ENCODE measurements at places on chromosomes 7 and 10.

GRCh38 chr7:40489844-40490602 is 355.2 kb downstream of the SUGCT start:
- no peak for DNase-seq

DNA sequence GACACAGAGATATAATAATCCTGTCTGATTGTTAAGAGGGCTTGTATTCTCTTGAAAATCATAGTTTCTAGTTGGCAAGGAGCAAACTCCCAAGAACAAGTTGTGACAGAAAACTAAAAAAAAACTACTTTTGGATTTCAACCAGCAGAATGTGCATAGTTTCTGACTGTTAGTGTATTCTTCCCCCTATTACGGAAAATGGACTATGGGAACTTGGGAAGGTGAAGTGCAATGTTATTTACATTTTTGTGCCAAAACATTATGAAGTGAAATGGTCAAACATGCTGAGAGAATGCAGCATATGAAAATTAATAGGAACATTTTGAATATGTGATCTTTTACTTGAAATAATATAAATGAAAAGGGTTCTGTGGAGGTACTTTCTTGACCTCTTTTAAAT is 660.8 kb downstream of the SUGCT start:
- DNase-seq, result no peak

DNA sequence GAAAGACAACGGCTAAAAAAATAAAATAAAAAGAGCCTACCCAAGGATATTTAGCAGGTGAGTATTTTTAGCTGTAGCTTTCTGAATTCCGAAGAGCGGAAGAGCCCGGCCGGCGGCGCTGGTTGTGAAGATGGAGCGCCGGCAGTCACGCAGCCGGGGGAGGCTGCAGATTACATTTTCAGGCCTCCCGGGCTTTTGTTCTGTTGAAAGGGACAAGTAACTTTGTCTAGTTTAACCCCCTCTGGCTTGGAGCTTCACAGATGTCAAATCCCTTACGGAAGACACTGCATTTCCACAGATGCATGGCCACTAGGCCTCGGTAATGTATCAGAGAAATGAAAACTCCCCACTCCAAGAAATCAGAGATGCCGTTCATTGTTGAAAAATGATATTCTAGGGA is 497.6 kb upstream of the MKI67 start:
- DNase-seq, result no peak

- no peak for DNase-seq
Observed at GRCh38 chr7:109873296-109873695, 1217.6 kb upstream of the LRRN3 start.

DNA sequence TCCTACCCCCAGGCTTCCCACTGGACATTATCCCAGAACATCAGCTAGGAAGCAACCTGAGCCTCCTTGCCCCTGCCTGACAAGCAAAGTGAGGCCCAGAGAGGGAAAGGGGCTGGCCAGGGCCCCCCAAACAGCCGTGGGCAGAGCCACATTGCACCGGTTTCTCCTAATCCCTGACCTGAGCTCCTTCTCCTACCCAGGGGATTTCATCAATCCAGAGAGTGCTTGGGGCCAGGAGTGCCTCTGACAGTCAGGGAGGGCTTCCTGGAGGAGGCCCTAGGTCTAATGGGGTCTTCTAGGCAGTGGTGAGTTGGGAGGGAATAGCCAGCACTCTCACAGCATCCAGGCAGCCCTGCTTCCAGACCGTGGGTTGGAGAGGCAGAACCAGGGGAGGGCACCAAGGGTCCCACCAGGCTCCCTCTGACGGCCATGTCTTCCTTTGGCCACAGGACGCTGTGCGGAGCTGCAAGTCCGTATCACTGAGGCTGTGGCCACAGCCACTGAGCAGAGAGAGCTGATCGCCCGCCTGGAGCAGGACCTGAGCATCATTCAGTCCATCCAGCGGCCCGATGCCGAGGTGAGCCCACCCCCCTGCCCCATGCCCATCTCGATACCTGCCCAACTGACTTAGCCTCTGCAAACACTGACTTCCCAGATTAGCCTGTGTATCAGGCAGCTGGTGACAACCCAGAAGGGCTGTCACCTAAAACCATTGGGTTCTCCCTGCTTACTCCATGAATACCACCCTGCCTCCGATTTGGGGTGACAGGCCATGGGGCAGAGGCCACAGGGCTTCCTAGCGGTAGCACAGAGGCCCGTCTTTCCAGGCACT is 13.5 kb upstream of the SH2B2 start:
- DNase-seq, result no peak

- no peak for DNase-seq
Observed at GRCh38 chr10:3516234-3516922, 268.6 kb downstream of the KLF6 start.

- no peak for DNase-seq
Observed at GRCh38 chr10:35025916-35026315, 64.2 kb downstream of the CUL2 start.

DNA sequence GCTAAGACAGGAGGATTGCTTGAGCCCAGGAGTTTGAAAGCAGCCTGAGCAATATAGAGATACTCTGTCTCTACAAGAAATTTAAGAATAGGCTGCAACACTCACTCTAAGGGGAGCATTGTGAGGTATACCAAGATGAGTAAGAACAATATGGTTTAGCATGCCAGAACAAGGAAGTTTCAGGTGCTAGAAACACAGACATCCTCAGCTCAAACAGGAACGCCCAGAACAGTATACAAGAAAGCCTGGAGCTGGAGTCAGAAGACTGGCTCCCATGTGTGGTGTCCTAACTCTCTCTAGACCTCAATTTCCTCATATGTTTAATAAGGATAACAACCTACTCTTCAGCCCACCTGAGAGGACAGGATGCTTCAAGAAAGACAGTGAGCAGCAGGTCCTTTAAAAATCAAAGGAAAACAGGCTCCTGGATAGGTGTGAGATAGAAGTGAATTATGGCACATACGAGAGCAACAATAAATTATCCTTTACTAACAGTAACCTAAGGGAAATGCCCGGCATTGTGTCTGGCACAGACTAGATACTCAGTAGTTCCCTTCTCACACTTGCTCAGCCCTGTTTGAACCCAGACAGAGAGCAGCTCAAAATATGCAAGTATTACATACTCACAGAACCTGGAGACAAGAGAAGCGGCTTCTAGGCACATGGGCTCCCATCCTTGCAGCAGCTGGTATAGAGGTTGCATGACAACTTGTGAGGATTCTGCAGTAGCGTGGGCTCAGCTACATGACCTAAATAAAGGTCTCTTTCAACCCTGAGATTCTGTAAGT is 45.4 kb downstream of the KAT6B start:
- no peak for DNase-seq

DNA sequence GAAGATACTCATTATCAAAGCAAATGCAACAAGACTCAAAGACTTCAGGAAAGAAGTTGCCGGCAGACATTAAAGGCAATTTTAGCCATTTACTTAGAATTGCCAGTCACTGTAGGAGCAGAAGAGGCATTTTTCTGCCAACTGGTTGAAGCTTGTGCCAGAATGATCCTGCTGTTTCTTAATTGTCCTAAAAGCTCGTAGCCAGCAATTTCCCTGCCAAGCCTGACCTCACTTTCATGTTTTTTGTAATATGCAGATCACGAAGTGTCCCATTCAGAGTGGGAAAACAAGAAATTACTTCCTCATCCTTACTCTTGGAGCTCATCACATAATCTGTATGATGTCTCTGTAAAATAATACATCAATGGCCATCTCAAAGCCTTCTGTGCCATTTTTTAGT is 130.9 kb upstream of the ANKRD1 start:
- DNase-seq, result no peak
